NCI-H69 (cell line): ENCODE measurements at places on chromosomes 12 and 14.

DNA sequence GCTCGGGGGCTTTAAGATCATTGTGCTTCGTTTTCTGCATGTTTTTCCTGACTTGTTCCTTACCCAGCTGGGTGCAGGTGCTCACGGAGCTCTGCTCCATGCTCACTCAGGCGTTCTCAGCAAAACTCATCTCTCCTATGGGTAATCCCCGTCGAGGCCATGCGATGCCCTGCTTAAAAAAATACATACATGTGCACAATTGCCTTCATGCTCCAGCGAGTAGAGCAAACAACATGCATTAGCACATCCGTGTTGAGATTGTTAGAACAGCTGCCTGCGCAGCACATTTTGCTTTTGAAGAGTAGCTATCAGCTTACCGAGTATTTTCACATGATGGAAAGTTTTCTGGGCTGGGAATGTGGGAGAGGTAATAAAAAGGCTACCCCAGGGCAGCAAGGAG, 16.2 kb downstream of the AACS start:
- peak; percentile 96 for DNase-seq

- no peak for DNase-seq
These were observed 35.5 kb downstream of the RGS6 start for GRCh38 chr14:71967704-71968103.

- DNase-seq: no peak
These were observed 100.0 kb downstream of the CCDC91 start for GRCh38 chr12:28290262-28290661.

GRCh38 chr14:55423969-55424368, 12.3 kb upstream of the ATG14 start:
- no peak for DNase-seq

- DNase-seq: no peak
These were observed 46.3 kb upstream of the FLRT2 start for GRCh38 chr14:85483652-85484051.

DNA sequence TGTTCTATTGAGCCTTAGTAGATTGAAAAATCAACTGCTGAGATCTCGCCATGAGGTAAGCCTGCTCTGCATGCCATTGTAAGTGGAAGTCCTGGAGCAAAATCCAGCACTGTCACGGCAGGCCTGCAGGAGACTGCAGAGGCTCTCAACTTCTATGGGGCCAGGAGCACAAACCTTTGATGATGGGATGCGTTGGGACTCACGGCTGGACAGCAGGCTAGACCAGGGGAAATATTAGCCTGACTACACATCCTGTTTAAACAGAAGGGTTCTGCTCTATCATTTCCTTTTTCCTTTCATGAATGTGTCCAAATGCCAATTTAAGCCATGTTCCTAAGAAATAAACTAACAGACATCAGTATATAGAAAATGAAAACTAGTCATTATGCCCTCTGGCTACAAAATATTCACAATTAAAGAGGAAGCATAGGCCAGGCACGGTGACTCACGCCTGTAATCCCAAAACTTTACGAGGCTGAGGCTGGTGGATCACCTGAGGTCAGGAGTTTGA, 33.9 kb upstream of the RASSF8 start:
- no peak for DNase-seq

- peak; percentile 85 for DNase-seq
These were observed 10.0 kb downstream of the LRCOL1 start for GRCh38 chr12:132600048-132601032.

DNA sequence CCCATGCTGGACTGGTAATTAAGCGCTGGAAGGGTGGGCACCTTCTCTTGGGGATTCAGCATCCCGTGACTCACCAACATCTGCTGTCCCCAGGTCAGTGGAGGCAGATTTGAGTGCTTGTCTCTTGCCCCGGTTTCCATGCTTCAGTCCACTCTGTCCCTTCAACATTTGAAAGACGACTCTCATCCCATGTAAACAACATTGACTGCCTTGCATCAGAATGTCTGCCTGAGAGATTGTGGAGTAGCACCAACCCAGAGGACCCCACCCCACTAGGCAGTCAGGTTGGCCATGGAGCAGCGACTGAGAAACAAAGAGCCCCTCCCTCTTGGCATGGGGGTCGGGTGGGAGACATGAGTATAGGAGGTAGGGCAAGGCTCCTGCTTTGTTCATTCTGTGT, 4.9 kb upstream of the STAC3 start:
- no peak for DNase-seq

DNA sequence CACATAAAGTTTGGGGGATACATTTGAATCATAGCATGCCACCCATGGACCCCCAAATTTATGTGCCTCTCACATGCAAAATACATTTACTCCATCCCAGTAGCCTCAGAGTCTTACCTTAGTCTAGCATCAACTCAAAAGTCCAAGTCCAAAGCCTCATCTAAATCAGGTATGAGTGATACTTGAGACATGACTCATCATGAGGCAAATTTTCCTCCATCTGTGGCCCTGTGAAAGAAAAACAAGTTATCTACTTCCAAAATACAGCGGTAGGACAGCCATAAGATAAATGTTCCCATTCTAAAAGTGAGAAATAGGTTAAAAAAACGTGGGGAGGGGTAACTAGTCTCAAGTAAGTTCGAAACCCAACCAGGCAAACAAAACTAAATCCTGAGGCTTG, 444.2 kb downstream of the SNAPC1 start:
- no peak for DNase-seq

DNA sequence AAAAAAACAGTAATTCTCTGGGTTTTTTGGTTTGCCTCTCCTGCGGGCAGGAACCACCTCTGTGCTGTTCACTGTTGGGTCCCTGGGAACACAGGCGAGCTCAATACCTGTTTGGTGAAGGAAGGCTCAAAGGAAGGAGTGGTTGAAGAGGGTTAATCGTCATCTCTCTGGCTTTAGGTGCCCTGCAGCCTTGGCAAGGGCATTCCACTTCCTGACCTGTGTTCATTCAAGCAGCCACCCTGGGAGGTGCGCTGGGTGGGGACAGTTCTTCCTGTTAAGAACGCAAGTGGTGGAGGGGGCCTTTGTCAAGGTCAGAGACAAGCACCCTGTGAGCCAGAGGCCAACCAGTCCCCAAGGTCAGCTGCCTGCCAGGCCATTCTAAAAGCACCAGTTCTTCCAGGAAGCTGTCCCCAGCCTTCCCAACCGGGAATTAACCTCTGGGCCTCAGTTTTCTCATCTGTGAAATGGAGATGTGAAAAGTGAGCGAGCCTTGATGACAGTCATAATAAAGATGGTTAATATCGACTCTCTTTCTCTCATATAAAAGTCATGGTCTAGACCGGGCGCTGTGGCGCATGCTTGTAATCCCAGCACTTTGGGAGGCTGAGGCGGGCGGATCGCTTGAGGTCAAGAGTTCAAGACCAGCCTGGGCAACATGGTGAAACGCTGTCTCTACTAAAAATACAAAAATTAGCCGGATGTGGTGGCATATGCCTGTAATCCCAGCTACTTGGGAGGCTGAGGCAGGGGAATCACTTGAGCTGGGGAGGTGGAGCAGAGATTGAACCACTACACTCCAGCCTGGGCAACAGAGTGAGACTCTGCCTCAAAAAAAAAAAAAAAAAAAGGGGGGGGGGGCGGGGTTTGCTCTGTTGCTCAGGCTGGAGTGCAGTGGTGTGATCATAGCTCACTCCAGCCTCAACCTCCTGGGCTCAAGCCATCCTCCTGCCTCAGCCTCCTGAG, 6.1 kb downstream of the RHOF start:
- no peak for DNase-seq

GRCh38 chr12:50186681-50187080, 19.5 kb upstream of the CERS5 start:
- DNase-seq: no peak

DNA sequence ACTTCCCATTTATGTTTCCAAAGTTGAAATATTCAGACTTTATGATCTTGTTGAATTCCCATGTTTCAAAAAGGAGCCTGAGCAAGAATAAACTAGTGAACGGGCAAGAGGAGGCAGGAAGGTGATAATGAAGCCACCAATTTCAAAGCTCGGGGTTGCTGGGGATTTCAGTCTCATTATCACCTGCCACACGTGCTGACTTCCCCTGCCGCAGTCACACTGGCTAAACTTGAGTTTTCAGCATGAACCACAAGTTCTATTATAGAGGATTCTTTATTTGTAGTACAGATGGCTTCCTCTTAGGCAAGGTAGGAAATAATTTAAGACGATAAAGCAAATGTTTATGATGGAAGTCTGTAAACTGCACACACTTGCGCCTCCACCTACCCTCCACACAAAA, 18.1 kb upstream of the DIABLO start:
- DNase-seq: no peak

GRCh38 chr14:32635061-32635719, 303.5 kb upstream of the NPAS3 start:
- peak; percentile 6 for DNase-seq

GRCh38 chr12:30953951-30954751, 27.6 kb downstream of the TSPAN11 start:
- no peak for DNase-seq

- peak; percentile 31 for DNase-seq
These were observed 69.3 kb downstream of the SERPINA3 start for GRCh38 chr14:94681300-94682060.

DNA sequence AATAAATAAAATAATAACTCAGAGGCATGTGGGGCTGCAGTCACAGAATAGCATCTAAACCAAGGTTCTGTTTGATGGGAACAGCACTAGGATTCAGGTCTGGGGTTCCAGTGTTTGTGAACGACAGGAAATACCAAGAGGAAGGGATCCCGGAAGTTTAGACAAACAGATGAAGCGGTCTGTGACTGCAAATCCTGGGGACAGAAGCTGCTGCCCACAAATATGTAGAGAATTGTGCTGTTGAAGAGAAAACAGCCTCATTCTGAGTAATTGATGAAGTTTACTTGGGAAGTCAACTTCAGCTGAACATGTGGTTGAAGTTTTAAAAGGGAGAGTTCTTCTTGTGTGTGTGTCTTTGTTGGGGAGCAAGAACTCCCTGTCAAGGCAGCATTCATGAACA, 98.4 kb upstream of the TBX5 start:
- DNase-seq: no peak

- DNase-seq: no peak
These were observed at the start of gene CCDC60 for GRCh38 chr12:119334430-119335170. TSS of gene CCDC60 (plus strand) at chr12:119334729. CDS start at chr12:119335177, 448 bp downstream.

- no peak for DNase-seq
These were observed 50.0 kb upstream of the SCN8A start for GRCh38 chr12:51540996-51541395.

DNA sequence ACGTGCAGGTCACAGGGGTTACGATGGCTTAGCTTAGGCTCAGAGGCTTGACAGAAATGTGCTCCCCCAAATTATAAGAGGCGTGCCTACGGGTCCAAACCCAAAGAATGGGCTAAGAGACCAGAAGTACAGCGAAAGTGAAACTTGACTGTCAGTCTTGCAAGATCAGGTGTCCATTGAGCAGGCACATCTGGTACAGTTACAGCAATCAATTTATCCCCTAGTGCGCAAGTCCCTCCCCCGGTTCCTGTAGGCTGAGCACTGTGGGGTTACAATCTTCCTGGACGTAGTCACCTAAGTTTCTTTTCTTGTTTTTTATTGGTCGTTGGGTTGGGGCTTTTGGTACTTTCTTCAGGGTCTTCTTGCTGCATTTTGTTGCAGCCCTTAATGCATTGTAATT, 134.2 kb downstream of the UNC79 start:
- no peak for DNase-seq

DNA sequence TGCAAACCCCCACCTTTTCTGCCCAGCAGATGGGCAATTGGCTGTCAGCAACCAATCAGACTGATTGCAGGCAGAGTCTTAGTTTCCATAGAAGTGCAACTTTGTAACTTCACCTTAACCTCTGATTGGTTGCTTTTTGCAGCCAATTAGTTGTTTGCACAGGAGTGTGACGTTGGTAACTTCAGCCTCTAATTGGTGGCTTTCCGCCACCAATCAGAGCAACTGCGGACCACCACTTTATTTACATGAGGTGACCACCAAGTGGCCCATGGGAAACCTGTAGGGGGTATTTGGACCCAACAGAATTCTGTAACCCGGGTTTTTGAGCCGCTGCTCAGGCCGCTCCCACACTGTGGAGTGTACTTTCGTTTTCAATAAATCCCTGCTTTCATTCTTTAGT, 32.3 kb downstream of the CDKN1B start:
- DNase-seq: no peak

GRCh38 chr14:21072781-21073339, 2.8 kb downstream of the ARHGEF40 start:
- DNase-seq: no peak

GRCh38 chr12:72365151-72365550, 93.0 kb downstream of the TRHDE start:
- no peak for DNase-seq

- DNase-seq: no peak
These were observed 1172.5 kb downstream of the BCL11B start for GRCh38 chr14:98099527-98099926.

- DNase-seq: no peak
These were observed 198.4 kb downstream of the GALC start for GRCh38 chr14:87794561-87794960.

DNA sequence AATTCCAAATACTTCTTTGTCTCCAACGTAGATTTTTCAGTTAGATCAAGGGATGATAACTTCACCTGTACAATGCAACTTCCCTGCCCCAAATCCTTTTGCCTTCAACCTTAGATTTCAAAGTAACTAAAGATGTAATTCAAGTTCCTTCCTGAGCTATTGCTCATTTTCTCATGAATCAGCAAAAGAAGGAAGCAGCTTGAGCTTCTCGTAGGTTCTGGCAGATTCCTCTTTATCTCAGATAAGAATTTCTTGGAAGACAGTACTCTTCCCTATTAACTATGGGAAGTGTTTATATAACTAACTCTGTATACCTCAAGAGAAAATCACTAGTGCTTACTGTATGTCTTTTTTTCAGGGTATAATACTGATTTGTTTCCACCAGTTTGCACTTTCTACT, 203.8 kb downstream of the RASSF9 start:
- no peak for DNase-seq

DNA sequence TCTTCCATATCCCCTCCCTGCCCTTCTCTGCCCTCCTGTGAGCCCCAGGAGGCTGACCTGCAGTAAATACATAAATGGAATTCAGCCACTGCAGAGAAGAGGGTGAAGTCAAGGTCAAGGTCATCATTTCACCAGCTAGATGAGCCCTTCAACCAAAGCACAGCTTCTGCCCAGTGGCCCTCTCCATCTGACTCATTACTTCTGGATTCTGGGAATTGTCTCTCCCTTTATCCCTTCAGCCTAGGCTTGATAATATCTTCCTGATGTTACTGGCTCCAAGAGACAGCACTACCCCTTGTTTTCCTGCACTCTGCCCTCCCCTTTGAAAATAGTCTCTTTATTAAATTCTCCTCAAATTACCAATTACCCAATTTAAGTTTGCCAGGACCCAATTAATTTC, 64.5 kb downstream of the TTC9 start:
- DNase-seq: no peak

- DNase-seq: peak; percentile 41
These were observed 21.4 kb downstream of the ABCB9 start for GRCh38 chr12:122944605-122945592.

- peak; percentile 93 for DNase-seq
These were observed 7.1 kb upstream of the IFNG-AS1 start for GRCh38 chr12:67982164-67982563.
